Effector CD4-positive, alpha-beta T cell (primary cell): ENCODE measurements at places on chromosomes 7 and 10.

GRCh38 chr10:17074541-17074847 is 55.1 kb downstream of the CUBN start:
- no peak for DNase-seq

DNA sequence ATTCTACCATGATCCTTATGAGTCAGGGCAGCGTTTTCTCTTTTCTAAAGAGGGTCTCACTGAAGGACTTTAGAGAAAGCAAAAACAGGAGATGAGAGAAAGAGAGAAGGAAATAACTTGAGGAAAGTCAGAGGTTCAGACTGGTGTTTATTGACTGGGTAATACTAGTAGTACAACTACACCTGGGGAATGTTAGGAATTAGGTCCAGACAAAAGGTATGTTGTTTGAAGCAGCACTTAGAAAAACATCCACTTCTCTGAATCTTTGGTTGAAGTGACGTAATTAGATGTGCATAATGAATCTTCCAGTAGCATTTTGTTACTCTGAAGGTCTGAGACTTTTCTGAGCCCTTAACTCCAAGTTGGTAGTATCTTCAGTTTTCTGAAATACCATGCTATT is 380.3 kb upstream of the LRGUK start:
- DNase-seq = no peak

DNA sequence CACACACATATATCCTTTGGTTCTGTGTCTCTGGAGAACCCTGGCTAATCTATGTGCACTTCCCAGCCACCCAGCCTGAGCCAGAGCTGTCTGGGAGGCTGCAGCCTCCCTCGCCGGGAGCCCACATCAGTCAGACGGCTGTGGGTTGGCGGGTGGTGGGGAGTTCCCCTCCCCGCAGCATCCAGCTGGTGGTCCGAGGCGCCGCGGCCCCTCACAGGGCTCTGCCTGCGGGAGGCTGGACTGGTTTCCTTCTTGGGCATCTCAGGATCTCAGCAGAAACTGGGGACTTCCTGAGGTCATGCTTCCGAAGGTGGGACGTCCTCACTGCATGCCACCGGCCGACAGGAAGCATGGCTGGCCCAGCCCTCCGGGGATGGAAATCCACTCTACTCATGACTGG is 22.0 kb upstream of the PSMG3 start:
- DNase-seq = no peak

DNA sequence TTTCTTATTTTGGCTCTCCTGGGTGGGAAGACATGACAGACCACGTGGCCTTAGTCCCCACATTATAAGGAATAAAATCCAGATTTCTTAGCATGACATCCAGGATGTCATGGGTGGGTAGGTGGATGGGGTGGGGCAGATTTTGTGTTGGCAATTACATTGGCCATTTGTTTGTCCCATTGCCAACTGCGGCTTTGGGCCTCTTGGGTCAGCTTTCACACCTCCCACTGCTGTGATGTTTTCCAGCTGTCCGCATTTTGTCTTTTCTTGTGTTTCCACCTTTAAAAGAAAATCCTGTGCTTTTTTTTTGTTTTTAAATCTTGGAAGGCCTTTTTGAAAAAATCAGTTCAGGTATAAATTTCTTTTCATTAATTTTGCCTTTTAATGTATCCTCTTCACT is 237.0 kb downstream of the SDK1 start:
- no peak for DNase-seq

DNA sequence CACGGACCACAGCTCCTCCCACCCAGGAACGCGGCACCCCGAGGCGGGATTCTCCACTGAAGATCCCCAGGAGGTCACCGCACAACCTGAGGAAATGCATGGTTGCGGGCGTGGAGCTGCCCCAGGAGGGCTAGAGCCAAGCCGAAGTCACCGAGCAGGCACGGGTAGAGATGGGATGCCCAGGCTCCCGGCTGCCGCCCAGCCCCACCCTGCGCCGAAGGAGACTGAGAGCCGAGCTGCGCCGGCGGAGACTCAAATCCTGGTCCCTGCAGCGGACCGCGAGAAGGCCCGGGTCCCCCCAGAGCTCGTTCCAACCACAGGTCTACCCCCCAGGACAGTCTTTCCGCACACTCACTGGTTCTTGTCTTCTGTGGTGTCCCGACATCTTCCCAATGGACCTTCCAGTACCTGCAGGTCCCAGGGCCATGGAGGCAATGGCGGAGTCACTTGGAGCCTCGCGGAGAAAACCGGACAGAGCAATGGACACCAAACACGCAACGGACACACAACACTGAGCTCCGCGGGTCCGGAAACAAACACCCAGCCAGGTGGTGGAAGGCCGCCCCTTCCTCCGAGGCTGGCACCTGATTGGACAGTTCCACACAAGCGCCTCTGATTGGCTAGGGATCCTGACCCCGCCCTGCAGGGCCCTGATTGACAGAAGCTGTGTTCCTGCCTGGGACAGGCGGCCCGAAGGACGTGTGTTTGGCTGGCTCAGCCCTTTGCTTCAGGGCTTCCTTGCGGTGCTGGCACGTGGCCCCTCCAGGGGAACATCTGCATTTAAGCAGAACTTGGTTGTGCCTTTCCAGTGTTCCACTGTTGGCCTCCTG is 331.9 kb upstream of the NUPR2 start:
- DNase-seq = no peak

DNA sequence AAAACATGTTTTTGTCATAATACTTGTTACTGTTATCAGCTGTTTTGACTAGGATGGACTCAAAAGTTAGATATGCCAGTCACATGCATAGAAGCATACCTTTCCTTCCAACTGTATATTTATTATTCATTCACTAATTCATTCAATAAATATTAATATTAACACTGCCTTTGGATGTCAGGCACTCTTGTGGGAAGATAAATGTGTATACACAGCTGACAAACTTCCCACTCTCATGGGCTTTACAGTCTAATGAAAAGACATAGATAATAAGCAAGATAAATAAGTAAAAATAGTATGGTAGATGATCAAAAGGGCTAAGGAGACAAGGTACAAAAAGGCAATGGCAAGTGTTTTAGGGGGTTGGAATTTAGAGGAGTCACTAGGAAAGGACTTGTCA is 180.1 kb upstream of the SMIM30 start:
- no peak for DNase-seq

DNA sequence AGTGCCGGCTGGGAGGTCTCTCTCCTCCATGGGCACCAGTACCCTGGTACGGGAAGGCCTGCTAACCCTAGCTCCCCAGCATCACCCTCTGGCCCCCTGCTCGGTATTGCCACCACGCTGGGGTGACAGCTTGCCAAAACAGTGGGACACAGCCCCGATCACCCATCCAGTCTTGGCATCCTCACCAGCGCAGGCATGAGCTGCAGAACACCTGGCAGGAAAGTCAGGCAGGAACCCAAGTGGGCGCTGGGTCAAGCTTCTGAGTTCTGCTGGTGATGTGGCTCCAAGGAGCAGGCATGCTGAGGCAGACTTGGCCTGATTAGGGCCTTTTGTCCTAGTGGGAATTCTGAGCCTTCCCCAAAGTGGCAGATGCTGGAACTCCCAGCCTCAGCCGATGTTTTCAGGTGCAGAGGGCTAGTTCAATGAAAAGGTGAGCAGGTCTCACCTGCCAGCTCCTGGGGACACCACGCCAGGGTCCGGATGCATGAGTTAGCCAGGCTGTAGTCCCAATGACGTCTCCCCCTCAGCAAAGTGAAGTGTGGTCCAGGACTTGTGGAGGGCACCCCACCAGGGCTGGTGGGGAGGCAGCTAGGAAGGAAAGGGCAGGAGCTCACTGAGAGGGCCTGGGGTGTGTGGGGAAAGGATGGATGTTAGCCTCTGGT is 8.5 kb upstream of the ZNF22 start:
- no peak for DNase-seq

GRCh38 chr10:17335065-17335464 is 107.0 kb downstream of the VIM start:
- DNase-seq = no peak

DNA sequence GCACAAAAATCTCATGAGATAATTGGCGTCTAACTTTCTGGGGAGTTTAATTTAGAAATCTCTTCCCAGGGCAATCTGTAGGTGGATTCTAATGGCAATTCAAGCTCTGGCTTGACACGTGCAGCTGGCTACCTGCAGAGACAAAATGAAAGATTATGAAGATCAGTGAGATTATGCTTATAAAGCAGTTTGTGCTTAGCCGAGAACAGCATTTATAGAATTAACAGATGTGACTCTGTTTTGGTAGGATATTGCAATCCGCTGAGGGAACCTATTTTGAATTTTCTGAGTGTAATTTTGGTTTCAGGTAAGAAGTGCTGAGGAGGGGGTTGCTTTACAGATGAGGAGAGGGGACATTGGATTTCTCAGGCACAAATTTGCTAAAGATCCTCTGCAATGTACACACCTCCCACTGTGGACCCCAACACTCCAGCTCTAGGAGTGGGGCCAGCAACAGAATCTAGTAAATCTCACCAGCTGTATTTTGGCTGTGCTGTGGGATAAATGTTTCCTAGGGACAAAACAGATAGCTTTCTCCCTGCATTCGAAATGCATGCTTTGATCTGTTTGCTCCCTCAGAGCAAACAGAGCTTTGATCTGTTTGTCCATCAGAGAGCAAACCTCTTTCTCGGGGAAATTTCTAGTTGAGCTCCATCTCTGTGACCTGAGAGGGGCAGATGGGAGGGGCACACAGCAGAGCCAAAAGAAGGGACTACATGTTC is 7.4 kb downstream of the GJD4 start:
- no peak for DNase-seq

- DNase-seq = no peak
These were observed 146.0 kb downstream of the TNS3 start for GRCh38 chr7:47435889-47436312.

DNA sequence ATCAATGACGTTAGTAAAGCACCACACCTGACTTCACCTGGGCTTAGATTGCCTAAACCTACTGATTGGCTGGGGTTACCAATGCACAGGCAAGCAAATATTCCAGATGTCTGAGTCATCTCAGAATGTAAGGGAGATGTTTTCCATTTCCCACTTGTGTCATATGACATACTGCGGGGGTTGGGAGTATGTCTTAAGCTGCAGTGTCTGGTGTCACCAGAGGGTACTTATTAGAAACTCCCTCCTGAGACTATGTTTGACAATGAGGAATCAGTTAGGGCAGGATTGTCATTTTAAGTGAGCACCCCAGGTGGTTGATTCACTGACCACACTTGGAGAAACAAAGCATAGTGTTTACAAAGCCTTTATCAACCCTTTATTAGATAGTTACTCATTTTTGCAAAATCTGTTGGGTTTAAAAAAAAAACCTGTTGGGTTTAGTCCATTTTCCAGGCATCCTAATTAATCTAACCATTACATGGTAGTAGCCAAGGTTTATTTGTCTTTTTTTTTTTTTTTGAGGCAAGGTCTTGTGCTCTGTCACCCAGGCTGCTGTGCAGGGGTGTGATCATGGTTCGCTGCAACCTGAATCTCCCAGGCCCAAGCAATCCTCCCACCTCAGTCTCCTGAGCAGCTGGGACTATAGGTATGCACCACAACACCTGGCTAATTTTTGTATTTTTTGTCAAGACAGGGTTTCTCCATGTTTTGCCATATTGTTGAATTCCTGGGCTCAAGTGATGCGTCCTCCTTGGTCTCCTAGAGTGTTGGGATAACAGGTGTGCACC is 72.5 kb downstream of the CDK6 start:
- no peak for DNase-seq

GRCh38 chr7:121331048-121331447 is 2.2 kb downstream of the WNT16 start:
- DNase-seq = no peak

- DNase-seq = no peak
These were observed 44.6 kb upstream of the DLG5 start for GRCh38 chr10:77970869-77971803.

DNA sequence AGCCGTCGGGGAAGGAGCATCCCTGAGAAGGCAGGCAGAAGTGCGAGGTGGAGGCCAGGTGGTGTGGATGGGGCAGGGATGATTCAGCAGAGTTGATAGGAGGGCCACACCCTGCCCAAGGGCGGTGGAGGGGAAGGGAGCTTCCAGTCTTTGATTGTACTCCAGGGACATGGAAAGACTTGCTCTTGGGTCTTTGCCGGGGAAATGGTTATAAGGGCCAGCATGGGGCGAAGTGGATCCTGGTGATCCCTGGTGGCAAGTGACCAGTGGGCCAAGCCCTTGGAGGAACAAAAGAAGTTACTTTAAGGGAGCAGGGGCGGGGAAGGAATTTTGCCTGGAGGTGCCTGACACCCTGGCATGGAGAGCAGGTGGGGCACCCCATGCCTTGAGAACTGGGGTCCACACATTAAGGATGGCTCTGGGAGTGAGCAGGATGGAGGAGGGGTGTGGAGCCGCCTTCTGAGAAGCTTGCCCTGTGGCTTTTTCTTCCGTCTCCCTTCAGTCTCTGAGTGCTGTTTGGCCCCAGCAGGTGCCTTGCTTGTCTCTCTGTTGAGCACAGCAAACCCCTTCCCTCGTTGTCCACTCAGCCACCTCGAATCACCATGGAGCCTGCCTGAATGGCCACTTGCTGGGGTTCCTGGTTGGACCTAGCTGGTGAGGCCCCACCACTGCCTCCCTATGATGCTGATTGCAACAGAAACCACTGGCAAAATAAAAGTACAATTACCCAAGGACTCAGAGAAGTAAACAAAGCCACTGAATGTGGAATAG is 83.9 kb downstream of the RAMP3 start:
- no peak for DNase-seq

- peak; percentile 78 for DNase-seq
These were observed 75.2 kb downstream of the PAXIP1 start for GRCh38 chr7:154927624-154928125.

GRCh38 chr7:2504889-2505375 is 14.6 kb upstream of the LFNG start:
- no peak for DNase-seq

GRCh38 chr7:54917613-54918391 is 101.0 kb upstream of the EGFR start:
- no peak for DNase-seq
